RKO (cell line): ENCODE measurements at places on chromosomes 2 and 18.

GRCh38 chr2:237072067-237072931, 13.4 kb upstream of the COPS8 start:
- peak; percentile 39 for DNase-seq

DNA sequence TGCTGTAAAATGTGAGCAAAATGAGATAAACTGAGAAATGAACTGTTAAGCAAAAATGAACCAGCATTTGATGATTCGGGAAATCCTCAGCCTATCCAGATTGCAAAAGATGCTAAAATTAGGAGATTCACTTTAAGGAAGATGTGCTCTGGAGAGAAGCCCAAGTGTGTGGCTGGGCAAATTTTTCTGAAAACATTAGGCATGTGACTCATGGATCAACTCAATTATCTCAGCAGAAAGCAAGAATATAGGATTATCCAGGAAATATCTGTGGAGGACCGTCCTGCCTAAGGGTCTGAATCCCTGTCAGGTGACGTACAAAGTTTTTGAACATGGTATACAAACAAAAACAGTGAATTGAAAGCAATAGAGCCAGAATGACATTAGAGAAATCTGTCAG, 1268.3 kb upstream of the TMEFF2 start:
- DNase-seq: no peak

GRCh38 chr2:61887717-61888266, 664 bp downstream of the CCT4 start:
- peak; percentile 69 for DNase-seq

- DNase-seq: no peak
Observed at GRCh38 chr2:108288534-108289106, at the start of gene SULT1C2. Gene SULT1C2 (plus strand): TSS chr2:108288895. CDS start chr2:108293668, 4,773 bp downstream.

GRCh38 chr2:17752246-17752645, 1.4 kb downstream of the SMC6 start:
- DNase-seq: no peak

- DNase-seq: no peak
Observed at GRCh38 chr2:147689220-147689909, 155.5 kb upstream of the ACVR2A start.

DNA sequence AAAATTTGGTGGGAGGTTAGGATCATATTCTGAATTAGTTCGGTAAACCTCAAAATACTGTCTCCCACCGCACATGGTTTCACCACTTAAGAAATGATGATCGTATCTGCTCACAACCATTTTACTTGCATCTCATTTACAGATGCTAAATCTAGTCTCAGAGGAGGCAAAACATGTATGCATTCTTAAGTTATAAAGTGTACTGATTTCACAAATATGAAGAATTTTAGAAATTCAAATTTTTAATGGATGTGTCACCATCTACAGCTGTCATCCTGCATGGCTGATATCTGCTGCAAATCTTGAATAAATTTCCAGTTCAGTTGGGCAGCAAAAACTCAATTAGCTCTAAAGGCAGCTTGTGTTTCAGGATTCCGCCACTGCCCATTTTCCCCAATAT, 243.3 kb upstream of the KCNJ3 start:
- no peak for DNase-seq

DNA sequence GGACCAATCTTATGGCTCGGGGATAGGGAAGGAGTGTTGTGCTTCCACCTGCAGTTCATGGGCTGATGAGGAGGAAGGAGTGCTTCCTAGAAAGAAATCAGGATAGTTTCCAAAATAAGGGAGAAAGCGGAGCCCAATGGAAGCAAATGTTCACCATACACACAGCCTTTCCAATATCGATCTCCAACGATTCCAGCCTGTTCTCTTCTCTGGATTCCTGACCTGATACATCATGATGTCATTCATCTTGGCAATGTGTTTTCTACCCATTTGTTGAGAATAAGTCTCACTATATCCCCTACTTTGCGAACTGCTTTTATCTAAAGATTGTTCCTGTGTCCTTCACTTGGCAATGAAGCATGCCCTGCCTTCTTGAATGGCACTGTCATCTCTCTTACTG, 205.3 kb upstream of the SIX2 start:
- DNase-seq: no peak

GRCh38 chr18:47587587-47587986, 336.1 kb upstream of the SKOR2 start:
- no peak for DNase-seq

DNA sequence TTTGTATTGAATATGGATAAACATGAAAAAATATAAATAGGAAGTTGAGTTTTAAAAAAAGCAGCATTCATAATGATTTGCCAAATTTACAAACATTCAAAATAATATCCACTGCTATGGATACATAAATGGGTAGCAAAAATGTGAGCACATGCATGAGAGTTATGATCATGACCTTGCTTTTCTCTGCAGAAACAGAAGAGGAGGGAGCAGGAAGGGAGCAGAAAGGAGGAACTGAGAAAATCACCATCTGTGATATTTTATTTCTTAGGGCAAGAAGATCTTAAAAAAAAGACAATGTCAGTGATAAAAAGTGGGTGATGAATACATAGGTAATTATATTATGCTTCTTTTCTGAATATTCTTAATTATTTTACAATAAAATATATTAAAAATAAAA, 17.7 kb upstream of the CCDC93 start:
- DNase-seq: no peak

DNA sequence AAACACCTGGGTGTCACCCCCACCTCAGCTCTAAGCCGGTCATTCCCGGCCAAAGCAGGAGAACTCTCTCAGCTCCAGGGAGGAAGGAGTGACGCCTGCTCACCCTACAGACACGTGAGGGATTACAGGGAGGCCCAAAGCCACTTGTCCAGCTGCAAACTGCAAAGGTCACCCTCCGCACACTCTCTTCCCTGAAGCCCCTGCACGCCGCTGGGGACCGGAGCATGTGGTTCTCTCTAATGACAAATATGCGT, 108.0 kb upstream of the ID2 start:
- DNase-seq: no peak

DNA sequence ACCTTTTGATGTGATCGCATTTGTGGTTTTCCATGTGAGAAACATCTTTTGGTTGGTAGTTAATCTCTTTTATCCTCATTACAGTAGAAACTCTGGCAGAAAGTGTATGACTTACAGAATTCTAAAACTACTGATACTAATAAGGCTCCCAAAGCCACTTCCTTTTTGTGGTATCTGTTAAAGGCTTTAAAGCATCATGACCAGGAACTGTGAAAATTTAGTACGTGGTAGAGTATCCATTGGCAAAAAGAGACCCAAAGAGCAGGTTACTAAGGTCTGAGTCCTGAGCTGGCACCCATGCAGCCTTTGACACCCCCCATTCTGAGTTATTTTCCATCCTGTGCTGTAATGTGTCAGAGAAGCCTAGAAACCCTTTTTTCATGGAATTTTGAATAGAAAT, 94.5 kb downstream of the DPP4 start:
- DNase-seq: no peak

DNA sequence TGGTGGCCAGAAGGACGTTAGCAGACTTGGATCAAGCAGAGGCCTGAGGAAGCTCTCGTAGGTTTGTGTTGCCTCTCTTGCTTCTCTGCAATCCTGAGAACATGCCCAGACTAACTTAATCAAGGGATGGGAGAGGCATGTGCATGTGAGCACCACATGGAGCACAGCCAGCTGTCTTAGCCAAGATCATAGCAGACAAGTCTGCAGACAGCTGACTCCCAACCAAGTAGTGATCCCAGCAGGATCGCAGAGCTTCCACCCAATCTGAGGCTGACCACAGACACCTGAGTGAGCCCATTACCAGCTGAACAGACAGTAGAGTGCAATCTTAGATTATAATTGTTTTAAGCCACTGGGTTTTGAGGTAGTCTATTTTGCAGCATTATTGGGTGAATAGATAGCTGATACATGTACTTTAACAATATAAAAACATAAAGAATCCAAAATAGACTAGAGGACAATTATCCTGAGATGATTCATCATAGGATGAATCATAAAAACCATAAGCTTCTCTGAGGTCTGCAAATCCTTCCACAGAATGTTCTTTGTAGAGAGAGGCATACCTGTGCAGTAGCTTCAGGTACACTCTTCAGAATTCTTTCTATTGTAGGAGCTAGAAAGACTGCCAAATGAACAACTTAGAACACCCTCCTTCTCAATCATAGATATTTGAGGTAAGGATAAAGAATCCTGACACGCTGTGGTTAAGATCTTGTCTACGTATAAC, 25.2 kb upstream of the FAM110C start:
- no peak for DNase-seq

- no peak for DNase-seq
Observed at GRCh38 chr2:217027414-217027813, 167.6 kb upstream of the TNP1 start.

DNA sequence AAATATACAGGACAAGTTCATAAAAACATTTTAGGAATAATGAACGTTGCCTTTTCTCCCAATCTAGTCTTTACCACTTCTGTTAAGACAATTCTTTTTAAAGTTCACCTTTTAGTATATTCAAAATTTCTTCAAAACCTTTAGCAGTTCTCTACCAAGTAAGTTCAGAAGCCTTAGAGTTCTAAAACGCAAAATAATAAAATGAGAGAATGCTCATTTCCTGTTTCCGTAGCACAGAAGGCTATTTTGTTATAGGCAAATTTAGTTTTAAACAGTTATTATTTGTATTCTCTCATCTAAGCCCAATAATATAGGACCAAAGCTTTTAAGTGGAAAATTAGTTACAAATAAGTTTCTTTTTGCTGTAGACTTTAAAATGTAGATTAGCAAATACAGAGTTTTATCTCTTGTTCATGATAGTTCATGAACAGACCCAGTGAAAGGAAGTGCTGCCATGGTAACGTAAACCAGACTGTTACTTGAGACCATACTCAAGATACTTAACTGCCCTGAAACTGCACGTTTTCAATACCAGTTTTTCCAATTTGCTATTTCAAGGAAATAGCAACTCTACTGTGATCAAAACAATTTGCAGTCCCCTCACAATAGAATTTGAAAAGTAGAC, 173.1 kb upstream of the STON1 start:
- no peak for DNase-seq

DNA sequence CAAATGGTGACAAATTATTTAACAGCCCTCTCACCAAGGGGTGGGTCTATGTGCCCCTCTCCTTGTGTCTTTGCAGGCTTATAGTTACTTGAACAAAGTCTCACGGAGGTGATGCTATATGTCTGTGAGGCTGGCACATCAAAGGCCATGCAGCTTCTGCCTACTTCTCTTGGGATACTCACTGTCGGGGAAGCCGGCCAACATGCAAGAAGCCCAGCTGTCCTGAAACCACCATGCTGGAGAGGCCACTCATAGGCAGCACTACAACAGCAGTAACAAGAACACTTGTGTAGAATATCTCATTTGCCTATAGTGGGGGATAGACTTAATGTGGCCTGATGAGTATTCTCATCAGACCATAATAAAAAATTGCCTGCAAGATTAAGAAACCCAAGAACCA, 233.7 kb upstream of the NCKAP5 start:
- DNase-seq: no peak

DNA sequence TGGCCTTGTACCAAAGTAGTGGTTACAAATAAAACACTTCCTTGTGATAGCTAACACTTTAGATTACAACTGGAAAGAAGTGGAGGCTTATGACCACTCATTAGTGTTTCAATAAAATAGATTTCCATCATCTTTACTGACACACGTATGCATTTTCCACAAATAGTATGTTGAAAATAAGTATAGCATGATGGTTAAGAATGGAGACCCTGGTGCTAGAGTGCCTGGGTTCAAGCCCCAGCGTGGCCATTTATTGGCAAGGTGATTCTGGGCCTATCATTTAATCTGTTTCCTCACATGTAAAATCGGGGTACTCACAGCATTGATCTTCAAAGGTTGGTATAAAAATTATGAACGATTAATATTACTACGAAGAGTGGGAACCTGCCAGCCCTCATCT, 54.5 kb downstream of the RAPH1 start:
- no peak for DNase-seq

DNA sequence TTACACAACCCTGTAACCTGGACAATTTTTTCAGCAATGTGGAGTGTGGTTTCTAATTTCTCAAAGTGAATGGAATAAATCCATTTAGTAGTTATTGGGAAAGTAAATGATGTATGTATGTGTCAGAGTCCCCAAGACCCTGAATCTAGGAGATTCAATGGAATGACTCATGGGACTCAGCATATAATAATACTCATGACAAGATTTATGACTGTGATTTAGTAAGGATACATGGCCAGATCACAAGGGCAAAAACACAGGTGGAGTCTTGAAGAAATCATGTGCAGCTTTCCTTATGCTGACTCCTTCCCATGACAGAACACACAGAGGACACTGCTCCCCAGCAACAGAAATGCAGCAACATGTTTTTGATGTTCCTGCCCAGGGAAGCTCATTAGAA, 1877.7 kb upstream of the LRRTM1 start:
- DNase-seq: peak; percentile 33

GRCh38 chr2:8641301-8641965, 40.4 kb upstream of the ID2 start:
- no peak for DNase-seq

DNA sequence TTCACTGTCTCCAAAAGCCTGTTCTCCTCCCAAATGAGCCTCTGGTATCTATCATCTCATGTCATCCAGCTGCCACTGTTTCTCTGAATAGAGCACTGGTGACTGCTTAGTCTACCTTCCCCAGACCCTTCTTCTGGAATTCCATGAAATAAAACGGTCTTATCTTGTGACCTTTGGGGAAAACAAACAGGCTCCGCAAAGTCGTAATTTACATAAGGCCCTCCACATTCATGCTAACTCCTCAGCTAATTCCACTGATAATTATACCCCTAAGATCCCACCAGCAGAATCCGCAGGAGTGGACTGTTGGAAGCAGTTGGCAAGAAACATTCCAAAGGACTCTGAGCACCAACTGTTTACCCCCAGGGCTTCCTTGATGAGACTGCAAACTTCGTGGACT, 33.9 kb upstream of the CHN1 start:
- DNase-seq: no peak
